ENCODE measurements at places on chromosomes 1 and 21.

- no peak for DNase-seq
Measured at GRCh38 chr1:167105271-167106118, 11.6 kb downstream of the STYXL2 start.

DNA sequence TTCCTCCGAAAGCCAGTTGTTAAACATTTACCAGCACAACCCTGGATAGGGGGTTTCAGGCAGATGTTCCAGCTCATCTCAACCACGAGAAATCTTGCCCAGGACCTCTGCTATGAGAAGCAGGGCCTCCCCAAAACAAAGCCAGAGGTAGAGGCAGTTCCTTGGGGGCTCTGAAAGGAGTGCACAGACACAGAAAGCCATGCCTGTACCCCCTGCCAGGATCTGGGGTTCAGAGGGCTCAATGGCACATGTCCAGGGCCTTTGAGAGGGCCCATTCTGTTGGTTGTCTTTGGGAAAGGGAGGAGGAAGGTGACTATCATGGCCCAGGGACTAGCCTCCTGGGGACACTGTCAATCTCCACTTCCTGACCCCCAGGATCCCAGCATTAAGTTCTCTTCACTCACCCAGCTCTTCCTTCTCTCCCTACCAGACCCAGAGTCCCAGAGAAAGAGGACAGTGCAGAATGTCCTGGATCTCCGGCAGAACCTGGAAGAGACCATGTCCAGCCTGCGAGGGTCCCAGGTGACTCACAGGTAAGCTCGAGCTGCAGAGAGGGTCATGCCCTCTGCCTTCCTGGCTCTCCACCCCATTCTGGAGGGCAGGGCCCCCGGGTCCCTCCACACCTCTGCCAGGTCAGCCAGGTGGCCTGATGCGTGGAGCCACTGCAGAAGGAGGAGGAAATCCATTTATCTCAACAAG, 116.4 kb upstream of the IPO9 start:
- DNase-seq = no peak

DNA sequence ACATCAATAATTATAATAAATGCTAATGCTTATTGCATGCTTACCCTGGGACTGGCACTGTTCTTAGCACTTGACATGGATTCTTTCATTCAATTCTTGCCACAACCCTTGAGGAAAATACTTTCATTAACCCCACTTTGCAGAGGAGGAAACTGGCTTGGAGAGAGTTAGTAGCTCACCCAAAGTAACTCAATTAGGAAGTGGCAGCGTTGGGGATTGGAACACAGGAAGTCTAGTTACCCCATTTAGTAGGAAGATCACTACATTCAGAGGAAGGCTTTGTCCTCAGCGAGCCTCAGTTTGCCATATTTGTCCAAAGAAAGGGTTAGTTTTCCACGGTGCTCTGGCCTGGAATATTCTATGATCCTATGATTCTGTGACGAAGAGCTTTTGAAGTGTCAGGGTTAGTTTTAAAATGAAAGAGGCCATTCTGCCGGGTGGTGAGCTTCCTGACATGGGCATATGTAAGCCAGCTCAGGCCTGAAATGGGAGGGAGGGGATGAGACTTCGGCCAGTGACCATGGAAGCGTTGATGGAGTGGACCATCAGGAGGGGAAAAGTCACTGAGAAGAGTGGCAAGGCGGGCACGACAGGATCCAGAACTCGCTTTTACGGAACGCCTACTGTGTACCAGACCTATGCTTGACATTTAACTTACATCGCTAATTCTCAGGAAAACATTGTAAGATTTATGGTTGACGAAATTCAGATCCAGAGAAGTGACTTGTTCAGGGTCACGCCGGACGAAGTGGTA, 28.2 kb upstream of the EPB41 start:
- DNase-seq = no peak

DNA sequence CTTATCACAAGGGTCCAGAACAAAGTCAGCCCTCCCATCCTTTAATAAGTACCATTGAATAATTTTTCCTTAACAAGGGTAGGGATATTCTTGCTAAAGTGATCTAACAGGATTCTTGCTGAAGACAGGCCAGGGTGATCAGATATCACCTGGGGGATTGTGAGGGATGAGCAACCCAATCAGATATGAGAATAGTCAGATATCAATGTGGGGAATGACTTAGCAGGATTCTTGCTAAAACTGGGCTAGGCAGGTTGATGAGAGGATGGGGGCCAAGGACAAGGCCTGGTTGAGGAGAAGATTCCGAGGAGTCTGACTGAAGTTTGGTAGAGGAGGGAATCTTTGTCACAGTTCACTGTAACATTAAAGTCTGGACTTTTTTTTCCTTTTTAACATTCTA, 23.9 kb upstream of the NLRP3 start:
- DNase-seq = no peak

- DNase-seq = no peak
Measured at GRCh38 chr1:20320704-20321103, 30.0 kb downstream of the VWA5B1 start.

Data from tongue (tissue), 3 donors.